ENCODE measurements at places on chromosomes 16 and 17. TPM values are rescaled to one million over a fixed set of nuclear protein-coding genes. Genes with fewer than 3 reads are reported as not detected.

DNA sequence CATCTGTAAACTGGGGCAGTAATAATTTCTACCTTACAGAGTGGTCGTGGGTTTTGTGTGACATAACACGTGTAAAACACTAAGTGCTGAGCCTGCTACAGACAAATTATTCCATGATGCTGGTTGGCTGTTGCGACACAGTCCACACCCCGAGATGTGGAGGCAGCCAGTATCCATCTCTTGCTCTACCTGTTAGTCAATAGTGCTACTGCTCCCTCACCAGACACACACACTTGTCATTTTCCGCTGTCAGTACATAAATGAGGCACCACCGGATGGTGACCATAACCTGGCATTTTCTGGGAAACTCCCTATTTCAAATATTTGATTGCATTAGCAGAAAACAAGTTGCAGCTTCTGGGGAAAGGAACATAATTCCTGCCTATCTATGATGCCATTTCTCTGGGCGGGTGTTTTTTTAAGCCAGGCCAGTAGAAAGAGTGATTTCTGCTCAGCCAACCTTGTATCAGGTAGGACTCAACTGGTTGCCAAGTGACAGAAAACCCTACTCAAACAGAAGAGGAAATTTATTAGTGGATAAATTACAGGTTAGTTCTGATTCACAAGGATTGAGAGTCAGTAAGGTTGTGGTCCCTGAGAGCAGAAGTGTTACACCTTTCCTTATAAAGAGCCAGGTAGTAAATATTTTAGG is 24.1 kb downstream of the DNAJA2 start:
- DNase-seq = no peak

DNA sequence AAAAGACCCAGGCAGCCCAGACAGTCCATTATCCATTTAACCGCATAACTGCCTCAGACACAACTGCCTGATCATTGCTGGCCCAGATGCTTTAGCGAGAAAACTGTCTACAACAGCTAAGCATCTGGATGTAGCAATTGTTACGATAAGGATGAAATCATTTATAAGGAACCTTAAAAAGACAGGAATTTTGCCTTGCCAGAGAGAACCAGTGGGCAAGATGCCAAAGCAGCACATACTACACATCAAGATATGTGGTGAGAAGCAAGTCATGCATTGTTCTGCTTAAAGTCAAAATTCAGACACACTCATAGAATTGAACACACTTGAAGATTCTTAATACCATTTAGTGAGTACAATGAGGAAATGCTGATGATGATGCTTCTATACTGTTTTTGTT is 1525.3 kb downstream of the CDH8 start:
- DNase-seq = no peak

GRCh38 chr17:6648181-6648580 is 3.2 kb downstream of the MED31 start:
- peak; percentile 59 for DNase-seq

TEX14 gene
- 2.3 TPM for total RNA-seq

GRCh38 chr17:77677211-77677610 is 281.3 kb upstream of the TNRC6C start:
- DNase-seq = no peak

- no peak for DNase-seq
Measured at GRCh38 chr16:89482817-89483205, 7.5 kb downstream of the ANKRD11 start.

DNA sequence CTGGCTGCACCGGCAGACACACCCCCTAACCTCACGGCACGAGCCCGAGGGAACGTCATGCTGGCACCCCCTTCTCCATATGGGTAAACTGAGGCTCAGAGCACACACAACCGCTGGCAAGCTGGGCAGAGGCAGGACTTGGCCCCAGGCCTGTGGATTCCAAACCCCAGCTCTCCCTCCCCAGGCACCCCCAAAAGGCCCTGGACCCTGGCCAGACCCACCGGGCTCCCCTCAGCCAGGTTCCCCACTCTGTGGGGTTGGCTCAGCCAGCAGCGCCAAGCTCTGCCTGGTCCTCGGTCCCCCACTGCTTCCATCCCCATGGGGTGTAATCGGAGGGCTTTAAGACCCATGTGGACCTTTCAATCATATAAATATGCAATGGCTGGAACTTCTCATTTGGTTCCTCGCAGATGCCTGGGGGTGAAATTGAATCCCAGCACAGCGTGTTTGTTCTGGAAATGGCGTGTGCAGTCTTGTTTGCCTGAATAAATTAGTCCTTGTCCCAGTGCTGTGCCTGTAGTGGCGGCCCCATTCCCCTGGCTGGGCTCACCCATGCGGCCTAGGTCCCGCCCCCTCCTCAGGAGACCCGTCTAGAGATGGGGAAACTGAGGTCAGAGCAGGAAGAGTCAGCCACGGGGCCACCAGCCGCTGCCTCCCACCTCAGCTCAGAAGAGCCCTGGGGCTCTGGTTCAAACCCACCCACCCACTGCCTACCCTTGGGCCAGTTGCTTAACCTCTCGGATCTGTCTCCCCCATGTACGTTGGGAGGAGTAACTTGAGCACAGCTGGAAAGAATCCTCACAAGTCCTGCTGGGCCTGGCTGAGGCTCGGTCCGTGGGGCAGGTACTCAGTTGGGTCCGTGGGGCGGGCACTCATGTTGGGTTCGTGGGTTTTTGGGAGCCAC is 57.3 kb downstream of the ZFPM1 start:
- no peak for DNase-seq

ITGAD gene
- not detected for total RNA-seq

DNA sequence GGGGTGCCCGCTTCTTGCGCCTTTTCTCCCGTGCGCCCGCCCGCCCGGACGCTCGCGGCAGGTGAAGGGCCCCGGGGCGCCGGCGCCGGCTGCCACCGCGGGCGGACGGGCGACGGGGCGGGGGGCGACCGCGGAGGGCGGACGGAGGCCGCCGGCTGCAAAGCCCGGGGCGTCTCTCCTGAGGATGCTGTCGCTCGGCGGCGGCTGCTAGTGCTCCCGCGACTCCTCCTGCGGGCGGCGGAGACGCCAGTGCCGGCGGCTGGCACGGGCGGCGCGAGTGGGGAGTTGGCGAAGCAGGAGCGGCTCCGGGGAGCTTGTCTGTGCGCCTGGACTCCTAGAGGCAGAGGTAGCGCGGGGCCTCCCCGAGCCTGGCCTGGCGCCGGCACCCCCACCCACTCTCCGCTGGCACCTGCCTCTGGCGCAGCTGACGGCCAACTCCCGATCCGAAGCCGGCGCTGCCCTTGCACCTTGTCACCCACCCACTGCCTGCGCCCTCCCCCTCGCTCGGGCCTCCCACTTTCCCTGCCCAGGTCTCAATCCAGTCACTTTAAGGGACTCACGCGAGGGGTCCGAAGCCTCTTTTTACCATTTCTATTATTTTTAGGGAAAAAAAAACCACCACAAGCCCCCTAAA is at the start of gene FAM20A:
TSS of gene FAM20A (minus strand) at position 437 of the 634 bp plus-strand sequence. CDS start 701 bp downstream, outside the sequence.
- no peak for DNase-seq

HES7 gene
- 4.6 TPM for total RNA-seq

GRCh38 chr16:54077050-54077821 is 209.4 kb downstream of the IRX3 start:
- no peak for DNase-seq

DNA sequence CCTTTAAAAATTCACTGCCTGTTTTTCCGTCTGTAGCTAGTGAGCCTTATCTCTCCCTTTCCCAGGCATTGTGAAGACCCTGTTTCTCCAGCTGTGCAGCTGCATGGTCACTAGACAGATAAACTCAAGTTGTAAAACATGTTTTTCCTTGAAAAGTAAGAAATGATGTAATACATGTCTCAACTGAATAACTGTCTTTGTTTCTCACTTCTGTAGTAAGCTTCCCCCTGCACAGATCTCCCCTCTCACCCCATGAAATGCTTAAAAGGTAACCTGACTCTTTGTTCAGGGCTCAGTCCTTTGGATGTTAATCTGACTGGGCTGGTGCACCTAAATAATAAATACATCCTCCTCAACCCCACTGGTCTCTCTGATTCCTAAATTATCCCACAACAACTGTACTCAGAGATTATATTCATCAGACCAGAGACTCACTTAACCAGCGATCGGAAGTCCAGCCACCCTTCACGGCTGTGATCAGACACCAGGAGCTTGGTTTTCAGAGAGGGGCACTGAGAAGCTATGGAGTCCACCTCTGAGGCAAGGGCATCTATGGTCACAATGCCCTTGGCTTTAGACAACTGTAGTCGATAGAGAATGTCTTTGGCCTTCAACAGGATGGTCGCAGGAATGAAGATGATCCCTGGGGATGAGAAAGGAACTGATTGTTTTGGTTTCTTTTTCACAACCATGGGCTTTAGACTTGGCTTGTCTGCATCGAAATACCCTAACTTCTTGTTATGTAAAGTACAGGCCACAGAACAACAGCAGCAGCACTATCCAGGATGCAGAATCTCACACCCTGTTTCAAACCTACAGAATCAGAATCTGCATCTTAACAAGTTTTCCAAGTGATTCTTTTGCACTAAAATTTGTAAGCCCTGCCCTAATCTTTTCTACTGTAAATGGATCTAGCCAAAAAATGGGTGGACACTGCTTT is 15.4 kb downstream of the ACSM1 start:
- DNase-seq = no peak

GRCh38 chr17:47811709-47812108 is 9.9 kb downstream of the OSBPL7 start:
- no peak for DNase-seq

GRB7 gene
- total RNA-seq = not detected

LPO gene
- total RNA-seq = not detected

GRCh38 chr17:37833237-37833859 is 88.5 kb upstream of the HNF1B start:
- DNase-seq = no peak

GRCh38 chr17:34436607-34437006 is 73.6 kb upstream of the CCL1 start:
- DNase-seq = no peak

- no peak for DNase-seq
Measured at GRCh38 chr16:69190046-69190588, 3.2 kb downstream of the SNTB2 start.

DNA sequence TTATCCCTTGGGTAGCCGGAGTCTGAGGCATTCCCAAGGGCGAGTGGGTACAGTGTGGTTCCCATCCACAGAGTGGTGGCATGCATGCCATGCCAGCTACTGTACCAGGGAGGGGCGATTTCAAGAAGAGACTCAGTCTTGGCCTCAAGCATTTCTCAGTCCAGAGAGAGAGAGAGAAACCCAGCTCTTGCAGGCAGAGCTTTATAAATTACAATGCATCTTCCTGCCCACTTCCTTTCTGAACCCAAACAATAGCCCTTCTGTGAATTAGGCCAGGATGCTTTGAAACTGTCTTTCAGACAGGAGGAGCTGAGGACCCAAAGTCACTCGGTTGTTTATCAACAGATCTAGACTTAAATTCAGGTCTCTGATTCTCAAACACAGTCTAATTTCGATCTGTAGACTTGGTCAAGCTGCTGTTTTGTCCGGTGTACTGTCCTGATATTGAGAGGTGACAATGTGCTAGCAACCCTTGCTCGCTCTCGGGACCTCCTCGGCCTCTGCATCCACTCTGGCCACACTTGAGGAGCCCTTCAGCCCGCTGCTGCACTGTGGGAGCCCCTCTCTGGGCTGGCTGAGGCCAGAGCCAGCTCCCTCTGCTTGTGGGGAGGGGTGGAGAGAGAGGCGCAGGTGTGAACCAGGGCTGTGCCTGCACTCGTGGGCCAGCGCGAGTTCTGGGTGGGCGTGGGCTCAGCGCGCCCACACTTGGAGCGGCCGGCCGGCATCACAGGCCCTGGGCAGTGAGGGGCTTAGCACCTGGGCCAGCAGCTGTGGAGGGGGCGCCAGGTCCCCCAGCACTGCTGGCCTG is 408.0 kb downstream of the UTP18 start:
- no peak for DNase-seq

SCARF1 gene
- total RNA-seq = 0.41 TPM

GRCh38 chr16:63481060-63481459 is 1444.8 kb upstream of the CDH8 start:
- DNase-seq = no peak

- DNase-seq = no peak
Measured at GRCh38 chr17:80223142-80223815, 3.1 kb downstream of the SLC26A11 start.
